ENCODE measurements at places on chromosomes 3 and 15.

- DNase-seq, result no peak
Measured at GRCh38 chr3:58055314-58055713, 47.1 kb downstream of the FLNB start.

DNA sequence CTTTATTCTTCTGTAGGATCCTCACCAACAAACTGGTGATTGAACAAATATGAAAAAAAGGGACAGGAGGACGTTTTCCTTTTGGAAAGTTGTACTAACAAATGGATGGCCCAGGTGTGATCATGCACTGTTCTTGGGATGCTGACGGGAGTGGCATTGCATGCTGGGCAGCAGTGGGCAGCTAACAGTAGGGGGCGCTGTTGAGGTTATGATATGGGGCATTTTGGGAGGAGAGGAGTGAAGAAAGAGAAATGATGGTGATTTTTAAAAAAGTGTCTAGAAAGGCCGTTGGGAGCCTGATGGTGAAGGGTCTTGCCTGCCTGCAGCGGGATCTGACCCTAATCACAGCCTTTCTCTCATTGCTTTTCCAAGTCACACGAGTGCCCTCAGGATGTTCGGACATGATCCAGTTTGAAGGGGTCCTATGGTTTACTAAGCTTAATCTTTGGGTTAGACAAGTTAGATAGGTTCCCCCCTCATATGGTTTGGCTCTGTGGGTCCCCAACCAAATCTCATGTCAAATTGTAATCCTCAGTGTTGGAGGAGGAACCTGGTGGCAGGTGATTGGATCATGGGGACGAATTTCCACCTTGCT, 46.2 kb upstream of the PRTG start:
- peak; percentile 11 for DNase-seq

DNA sequence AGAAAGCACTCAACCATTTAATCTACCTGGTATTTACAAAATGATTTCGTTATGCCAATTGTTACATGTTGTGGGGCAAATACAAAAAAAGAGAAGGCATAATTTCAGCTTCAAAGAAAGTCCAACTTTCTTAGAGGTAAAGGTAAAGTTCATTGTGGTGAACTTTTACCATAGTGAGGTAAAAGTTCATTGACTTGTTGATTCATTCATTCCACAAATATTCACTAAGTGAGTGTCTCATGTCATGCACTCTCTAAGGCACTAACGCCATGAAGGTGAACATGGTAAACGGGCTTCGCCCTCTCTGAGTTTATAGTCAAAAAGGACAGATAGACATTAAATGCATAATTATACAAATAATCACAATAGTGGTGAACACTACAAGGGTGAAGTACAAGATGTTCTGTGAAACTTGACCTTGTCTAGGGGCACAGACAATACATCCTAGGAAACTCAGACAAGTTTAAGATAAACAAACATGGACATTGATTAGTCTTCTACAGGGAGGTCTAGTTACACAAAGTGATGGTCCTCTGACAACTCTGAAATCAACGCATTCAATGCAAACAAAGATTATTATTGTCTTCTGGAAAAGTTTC, 378.6 kb downstream of the MAGI1 start:
- no peak for DNase-seq

DNA sequence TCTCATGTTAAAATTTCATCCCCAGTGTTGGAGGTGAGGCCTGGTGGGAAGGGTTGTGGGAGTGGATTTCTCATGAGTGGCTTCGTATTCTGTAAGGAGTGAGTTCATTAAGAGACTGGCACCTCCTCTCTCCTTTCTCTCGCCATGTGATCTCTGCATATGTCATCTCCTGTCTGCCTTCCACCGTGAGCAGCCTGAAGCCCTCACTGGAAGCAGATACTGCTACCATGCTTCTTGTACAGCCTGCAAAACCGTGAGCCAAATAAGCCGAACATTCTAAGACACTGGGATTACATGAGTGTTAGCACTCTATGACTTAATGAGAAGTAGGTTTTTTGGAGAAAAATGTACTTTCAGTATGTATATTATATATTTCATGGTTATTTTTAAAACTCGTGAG, 6.8 kb upstream of the GABPB1 start:
- DNase-seq, result no peak

DNA sequence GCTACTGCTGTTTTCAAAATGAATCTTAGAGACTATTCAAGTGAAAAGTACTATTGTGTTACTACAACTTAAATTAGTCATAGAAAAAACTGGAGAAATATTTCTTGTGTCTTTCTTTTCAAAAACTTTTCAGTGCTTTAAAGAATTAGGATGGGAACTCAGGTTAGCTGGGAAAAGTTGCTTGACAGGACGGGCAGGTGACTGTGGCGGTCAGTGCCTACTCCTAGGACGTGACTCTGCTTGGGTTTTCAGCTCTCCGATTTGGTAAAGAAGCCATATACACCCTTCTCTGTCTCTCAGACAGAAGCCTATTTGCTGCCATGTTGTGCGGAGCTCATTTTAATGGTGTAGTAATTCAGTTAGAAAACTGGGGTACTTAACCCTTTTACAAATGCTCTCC, 89.8 kb upstream of the CACNA2D3 start:
- DNase-seq, result no peak

GRCh38 chr3:22959593-22959992, 243.5 kb upstream of the UBE2E2 start:
- no peak for DNase-seq

- no peak for DNase-seq
Measured at GRCh38 chr3:32899265-32899664, 52.2 kb upstream of the CCR4 start.

- no peak for DNase-seq
Measured at GRCh38 chr15:69513986-69514385, 61.4 kb downstream of the RPLP1 start.

DNA sequence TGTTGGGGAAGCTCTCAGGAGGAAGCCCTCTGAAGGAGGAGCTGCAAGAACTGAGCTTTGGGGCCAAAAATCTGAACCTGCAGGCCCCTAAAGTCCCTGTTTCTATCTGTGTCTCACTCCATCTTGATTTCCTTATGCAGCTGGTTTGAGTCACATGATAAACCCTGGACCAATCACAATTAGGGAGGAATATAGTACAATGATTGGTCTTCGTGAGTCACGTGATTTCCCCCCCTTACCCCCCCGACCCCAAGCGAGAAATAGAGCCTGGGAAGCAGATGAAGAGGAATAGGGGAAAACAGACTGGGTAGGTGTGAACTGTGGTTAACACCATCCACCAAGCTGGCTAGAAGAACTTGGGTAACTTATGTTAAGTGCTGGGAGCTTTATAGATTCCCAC, 12.9 kb downstream of the CRABP1 start:
- DNase-seq, result no peak

DNA sequence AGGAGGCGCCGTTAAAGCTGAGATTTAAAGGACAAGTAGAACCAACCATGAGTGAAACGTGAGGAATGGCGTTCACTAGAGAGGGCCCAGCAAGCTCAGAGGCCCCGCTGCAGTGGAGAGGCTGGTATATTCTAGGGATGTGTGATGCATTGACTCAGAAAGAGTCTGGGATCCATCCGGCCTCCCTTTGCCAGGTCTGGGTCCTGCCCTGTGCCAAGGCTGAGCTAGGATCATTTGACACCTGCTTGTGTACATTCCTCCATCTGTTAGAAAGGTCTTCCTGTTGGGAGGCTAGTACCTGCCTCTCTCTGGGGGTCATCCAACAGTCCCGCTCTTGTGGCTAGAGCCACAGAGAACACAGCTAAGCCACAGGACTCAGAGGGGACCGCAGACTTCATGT, 28.4 kb downstream of the CA12 start:
- no peak for DNase-seq

- DNase-seq, result no peak
Measured at GRCh38 chr3:8519774-8520448, 18.3 kb downstream of the LMCD1 start.

DNA sequence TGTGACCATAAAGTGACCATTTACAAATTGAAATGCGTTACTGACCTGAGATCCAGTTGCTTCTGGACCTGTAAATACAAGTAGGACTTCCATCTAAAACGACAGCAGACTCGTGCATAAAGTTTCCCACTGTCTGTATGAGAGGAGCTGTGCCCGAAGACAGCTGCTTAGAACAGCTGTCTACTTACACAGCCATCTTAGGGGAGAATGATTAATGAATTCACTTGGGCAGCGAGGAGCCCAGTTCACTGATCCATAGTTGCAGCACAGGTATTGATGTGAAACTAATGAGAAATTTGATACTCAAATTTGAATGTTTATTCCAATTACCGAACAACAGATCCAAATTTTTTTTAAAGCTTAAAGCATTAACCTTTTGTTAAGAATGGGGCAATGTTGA, 748.1 kb downstream of the NR2F2 start:
- no peak for DNase-seq

DNA sequence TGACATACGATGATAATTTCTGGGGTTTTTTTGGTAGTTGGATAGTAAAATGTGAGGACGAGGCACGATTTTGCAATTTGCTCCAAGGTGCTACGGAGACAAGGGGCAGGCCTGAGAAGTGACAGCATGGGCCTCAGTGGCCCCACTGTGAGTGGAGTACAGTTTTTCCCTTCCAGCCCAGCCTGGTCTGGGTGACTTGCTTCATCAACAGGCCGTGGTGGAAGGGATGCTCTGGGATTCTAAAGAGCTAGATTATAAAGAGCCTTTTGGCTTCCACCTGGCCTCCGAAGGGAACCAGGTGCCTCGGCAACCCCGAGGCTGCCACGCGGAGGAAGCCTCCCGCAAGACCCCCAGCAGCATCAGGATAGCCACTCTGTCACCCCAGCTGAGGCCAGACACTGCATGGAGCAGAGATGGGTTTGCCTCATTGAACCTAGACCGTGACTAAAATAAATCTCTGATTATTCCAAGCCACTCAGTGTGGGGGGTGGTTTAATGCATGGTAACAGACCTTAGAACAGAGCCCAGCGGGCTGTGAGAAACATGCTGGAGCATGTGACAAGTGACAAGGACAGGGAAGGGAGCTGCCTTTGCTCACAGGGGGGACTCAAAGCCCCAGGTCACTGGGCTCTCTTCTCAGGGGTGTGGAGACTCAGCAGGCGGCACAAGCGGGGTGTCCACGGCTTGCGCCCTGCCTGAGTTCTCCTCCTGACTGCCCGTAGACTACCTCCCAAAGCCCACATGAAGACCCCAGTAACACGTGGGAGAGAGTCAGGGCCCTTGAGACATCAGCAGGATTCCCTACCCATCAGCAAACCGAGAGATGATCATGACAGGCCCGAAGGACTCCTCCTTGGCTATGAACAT, 22.6 kb upstream of the SLC41A3 start:
- DNase-seq, result no peak

GRCh38 chr3:122948408-122948807, 79.2 kb downstream of the SEMA5B start:
- DNase-seq, result no peak

DNA sequence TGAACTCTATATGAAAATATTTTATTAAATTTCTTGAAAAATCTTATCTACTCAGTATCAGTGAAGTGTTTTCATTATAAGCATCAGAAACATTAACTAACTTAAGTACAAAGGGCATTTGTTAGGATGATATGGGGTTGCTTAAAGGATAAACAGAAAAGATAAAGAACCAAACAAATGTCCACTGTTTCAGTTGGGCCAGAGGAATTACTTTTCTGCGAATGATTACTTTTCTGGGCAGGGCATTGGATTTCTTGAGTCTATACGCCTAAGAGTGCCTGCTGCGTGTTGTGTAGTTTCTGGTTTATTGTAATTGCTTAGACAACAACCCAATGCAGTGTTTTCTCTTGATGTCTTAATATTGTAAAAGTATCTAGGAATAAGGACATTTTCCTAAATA, 52.8 kb downstream of the NEO1 start:
- DNase-seq, result no peak

GRCh38 chr3:77040216-77040615, 317 bp downstream of the ROBO2 start:
- DNase-seq, result no peak

- DNase-seq, result no peak
Measured at GRCh38 chr15:75178171-75178937, 23.3 kb upstream of the C15orf39 start.

GRCh38 chr15:82986442-82986780, 401 bp downstream of the RAMAC start:
- no peak for DNase-seq

DNA sequence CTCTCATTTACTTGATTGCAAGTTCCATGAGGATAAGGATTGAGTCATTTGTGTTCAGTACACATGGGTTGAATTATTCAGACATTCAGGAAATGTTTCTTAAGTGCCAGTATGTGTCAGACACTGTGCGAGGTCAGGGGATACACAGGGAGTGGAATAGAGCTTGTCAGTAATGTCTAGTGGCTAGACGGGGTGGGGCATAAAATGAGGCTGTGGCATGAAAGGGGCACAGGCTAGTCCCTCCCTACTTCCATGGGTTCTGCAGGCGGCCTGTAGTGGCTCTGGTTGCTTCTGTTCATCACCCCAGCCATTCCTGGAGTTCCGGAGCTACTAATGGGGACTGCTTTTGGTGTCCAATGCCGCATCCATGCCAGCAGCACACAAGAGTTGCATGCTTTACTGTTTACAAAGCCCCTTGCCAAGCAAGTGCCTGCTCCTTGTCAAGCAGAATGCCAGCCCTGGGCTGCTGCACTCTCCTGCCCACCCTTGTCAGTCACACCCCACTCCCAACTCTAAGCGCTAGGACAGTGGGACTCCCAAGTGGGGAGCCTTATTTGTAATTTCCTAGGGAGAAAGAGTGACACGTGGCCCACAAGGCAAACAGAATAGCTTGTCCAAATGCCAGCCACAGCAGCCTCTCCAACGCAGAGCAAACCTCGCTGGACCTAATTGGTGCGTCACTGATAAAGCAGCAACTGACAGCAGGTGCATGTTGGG, 70.8 kb downstream of the RAB11A start:
- no peak for DNase-seq

DNA sequence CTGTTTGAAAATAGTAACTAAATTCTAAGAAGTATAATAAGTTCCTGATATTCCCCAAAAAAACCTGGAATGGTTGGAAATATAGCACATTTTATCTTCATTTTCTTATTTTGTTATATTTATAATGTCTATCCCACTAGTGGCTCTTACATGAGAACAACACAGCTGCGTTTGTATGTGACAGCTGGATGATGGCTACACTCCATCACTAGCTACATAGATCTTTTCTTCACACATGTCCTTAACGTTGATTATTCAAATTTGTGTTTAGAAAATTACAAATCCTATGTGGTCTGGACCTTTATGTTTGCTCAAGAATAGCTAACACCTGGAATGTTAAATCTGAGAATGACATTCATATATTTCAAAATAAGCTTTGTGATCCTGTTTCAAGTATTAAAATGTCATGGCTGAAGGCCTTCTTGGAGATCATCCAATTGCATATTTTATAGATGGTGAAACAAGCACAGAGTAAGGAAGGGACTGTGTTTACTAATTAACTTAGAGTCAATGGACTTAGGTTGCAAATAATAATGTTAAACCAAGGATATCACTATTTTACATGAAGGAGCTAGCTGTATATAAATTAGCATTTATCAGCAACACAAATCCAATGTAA, 60.8 kb downstream of the ATP13A5 start:
- DNase-seq, result no peak

DNA sequence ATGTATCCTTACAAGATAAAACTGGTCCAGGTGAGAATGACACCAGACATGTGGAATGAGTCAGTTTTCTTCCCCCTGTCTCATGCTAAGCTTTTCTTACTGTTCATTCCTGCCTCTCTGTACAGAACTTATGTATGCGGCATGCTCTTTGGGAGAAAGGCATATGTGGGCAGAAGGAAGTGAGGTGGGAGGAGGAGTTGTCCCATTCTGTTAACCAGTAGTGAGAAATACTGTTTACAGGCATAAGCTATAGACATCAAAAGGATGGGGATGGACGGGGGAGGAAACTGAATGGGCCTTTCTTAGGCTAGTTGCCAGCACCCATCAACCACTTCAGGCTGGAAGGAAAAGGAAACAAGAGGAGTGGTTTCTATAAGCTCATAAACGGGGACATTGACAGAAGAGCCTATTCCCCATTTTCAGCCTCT, 143.6 kb upstream of the BHLHE40 start:
- DNase-seq, result no peak

Data from stimulated activated CD4-positive, alpha-beta T cell treated with anti-CD3 and anti-CD28 coated beads, Interleukin-12 subunit alpha, Interleukin-12 subunit beta, amount 100 ng/mL, for 24 hours (primary cell).